ENCODE measurements at places on chromosomes 16 and 17. TPM values are rescaled to one million over a fixed set of nuclear protein-coding genes. Genes with fewer than 3 reads are reported as not detected.

- DNase-seq = peak; percentile 77
These were observed 30.1 kb upstream of the TNFRSF13B start for GRCh38 chr17:17001874-17002520.

DNA sequence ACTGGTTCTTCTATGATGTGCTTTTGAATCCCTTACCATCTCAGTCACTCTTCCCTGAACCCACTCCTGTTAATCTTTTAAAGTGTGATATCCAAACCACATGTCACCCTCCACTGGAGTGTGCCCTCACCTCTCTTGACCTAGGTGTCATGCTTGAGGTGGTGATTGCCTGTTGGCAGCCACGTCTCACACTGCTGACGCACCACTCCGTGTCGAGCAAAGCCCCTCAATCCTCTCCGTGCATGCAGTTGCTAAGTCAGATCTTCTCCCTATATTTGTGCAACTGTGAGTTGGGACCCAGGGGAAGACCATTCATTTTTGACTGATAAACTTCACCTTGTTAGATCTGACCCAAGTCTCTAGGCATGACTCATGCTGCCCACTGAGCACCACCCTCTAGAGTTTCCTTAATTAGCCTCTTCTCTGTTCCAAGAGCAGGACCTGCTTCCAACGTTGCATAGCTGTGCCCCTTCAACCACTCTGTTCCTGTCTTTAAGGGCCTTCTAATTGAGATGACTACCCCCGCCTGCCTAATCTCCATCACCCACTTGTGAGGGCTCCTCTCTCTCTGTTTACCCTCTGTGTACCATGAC, 2.7 kb downstream of the MYH13 start:
- DNase-seq = no peak

GRCh38 chr16:3754772-3755171, 37.4 kb upstream of the TRAP1 start:
- DNase-seq = no peak

DNA sequence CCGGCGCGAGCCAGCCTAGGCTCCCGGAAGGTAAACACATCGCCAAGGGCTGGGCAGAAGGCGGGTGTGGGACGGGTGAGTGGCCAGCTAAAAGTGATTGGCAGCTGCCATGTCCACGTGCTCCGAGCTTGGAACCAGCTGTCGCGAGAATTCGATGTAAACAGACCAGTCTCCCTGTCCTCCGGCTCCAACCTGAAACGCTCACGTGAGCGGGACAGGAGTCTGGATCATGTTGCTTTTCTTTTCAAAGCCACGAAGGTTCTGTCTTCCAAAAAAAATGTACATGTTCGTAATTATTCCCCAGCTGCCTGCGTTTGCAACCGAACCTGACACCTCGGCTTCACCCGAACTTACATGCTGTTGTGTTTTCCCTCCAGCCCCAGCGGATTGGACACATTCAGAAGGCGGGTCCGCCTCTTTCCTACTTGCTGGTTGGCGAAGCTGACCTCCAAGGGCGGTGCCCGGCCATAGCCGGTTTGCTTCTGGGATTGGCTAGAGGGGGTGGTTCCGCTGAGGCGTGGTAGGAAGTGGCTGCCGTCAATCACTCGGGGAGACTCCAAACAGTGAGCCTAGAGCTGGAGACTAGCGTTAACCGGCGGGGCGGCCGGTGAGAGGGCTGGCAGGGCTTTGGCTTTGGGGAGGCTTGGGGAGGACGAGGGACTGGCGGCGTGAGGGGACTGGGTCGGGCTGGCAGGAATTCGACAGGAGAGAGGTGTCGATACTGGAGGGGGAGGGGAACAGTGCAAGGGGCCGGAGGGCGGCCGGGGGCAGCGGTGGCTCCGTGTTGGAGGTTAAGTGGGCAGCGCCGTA, at the start of gene BCAS3:
TSS of gene BCAS3 (plus strand) at position 544 of the 810 bp plus-strand sequence.
- peak; percentile 99 for DNase-seq

DNA sequence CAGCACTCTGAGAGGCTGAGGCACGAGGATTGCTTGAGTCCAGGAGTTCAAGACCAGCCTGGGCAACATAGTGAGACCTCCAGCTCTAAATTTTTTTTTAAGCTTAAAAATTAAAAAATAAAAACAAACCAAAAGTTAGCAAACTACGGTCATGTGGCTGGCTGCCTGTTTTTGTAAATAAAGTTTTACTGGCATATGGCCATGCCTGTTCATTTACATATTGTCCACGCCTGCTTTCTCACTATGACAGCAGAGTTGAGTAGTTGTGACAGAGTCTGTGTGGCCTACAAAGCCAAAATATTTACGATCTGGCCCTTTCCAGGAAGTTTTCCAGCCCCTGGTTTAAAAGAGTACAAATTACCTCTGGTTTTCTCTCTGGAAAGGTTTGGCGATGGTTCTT, 3.3 kb downstream of the SLX4 start:
- no peak for DNase-seq

GRCh38 chr17:78951967-78952551, 26.9 kb upstream of the TIMP2 start:
- no peak for DNase-seq

DNA sequence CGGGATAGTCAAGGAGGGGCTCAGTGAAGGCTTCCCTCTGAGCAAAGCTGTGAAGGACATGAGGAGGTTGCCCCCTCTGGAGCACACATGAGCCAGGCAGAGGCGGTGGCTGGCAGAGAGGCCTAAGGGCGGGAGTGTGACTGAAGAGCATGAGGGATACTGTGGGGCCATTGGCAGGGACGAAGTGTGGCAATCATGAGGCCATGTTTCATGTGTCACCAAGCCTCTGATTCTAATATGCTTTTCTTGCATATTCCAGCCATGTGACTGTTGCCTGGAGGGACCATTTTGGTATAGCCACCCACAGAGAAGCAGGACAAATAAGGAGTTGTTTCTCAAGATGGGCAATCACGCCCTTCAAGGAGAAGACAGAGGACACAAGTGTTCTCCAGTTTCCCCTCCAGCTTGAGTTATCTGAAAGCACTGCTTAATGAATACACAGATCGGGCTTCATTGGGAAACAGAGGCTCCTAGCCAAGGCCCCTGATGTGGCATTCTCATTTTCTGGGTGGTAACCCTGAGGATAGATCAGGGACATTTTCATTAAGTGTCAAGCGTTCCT, 68.0 kb downstream of the AKAP1 start:
- no peak for DNase-seq

DNA sequence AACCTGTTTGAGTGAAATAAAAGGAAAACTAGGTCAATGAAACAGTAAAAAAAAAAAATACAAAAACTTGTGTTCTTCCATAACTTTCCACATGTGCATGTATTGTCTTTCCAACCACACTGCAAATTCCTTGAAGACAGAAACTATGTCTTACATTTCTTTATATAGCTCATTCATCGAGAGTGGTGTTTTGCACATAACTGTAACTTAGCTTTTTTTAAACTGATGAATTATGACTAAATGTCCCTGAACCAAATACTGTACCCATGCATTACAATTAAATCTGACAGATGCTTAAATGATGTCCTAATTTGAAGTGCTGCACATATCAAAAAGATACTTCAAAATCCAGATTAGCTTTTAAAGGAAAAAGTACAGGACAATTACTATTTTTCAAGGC, 50.1 kb downstream of the BRIP1 start:
- no peak for DNase-seq

- no peak for DNase-seq
These were observed 902 bp downstream of the SCRN2 start for GRCh38 chr17:47840001-47840741.

DNA sequence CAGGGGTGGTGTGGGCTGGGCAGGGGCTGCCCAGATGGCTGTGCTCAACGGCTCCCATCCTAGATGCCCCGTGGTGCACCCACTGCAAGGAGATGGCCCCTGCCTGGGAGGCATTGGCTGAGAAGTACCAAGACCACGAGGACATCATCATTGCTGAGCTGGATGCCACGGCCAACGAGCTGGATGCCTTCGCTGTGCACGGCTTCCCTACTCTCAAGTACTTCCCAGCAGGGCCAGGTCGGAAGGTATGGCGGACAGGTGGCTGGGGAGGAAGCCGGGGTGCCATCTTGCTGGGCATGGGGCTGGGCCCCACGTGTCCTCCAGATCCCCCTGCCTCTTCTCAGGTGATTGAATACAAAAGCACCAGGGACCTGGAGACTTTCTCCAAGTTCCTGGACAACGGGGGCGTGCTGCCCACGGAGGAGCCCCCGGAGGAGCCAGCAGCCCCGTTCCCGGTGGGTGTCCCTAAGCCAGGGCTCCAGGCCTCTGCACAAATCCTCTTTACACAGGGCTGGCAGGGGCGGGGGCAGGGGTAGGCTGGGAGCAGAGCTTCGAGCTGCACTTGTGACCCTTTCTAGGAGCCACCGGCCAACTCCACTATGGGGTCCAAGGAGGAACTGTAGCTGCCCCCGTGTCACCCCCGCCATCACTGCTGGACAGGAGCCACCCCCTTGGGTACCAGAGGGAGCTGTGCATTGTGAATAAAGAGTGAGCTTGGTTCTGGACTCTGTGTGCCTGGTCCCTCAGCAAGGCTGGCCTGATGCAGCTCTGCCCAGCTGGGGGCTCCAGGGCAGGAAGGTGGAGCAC, 3.7 kb downstream of the PDIA2 start:
- DNase-seq = no peak

GRCh38 chr16:2950773-2951172, 13.3 kb upstream of the KREMEN2 start:
- DNase-seq = no peak

DNA sequence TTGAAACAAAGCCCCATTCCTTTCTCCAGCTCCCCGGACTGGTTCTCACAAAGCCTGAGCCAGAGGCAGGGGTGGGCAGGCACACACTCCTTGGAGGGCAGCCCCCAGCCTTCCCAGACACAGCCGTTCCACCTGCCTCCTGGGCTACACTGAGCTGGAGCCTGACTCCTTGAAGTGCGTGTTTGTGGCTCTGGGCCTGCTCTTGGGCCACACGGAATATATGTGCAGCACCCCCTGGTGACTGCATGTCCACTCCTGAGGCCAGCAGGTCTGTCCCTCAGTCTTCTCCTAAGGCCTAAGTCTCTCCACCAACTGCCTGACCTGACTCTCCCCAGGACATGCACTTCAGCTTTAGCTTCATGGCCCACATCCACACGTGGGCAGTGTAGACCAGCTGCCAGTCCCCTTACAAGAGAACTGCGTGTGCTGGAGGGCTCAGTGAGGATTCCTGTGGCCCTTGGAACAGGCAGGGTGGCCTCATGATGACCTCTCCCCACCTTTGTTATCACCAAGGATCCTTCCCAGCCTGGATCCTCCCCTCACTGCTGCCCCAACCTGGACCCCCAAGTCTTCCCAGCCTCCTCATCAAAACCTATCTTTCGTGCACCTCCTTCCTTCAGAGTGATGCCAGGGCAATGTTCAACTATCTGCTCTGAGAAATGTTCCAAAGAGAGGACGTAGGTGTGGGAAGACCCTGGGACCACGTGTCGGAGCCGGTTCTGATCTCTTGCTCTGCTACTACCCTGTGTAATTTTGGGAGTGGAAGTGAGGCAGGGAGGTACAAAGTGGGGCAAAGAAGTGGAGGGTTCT, 12.4 kb upstream of the SLC6A2 start:
- DNase-seq = no peak

GRCh38 chr16:30000735-30001631, 4.9 kb downstream of the INO80E start:
- no peak for DNase-seq

- DNase-seq = no peak
These were observed 741 bp downstream of the PLK1 start for GRCh38 chr16:23679274-23679985.

- no peak for DNase-seq
These were observed 206.7 kb downstream of the PARN start for GRCh38 chr16:14423344-14423743.

DNA sequence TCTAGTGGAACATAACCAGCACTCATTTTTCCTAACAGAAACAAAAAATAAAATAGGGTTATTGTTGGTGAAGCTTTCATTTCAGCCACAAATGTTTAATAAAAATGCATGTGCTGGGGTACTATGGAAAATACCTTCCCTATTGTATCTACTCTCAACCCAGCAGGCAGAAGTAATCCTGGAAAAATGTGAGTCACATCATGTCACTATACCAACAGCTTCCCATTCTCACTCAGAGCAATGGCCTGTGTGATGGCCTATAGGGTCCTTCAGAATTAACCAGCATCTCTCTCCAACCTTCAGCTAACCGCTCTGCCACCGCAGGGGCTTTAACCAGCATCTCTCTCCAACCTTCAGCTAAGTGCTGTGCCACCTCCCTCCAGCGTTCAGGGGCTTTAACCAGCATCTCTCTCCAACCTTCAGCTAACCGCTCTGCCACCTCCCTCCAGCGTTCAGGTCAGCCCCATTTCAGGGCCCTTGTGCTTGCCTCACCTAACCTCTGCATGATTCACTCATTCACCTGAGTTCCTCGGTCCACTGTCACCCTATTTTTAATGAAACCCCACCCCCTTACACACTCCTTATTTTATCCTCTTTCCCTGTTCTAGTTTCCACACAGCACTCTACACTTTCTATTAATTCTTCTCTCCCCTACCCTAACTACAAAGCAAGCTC, 34.0 kb downstream of the UBE2G1 start:
- DNase-seq = no peak

GRCh38 chr17:10648956-10649355, 8.2 kb downstream of the MYH3 start:
- no peak for DNase-seq

DRG2 gene
- 23.9 TPM for polyA plus RNA-seq

KRTAP2-1 gene
- polyA plus RNA-seq = not detected

OR4D1 gene
- not detected for polyA plus RNA-seq

MILR1 gene
- 3.1 TPM for polyA plus RNA-seq

DNAI2 gene
- polyA plus RNA-seq = 0.18 TPM

CX3CL1 gene
- 2.7 TPM for polyA plus RNA-seq

CCL5 gene
- polyA plus RNA-seq = 2.5 TPM
